Central memory CD4-positive, alpha-beta T cell (primary cell): ENCODE measurements at places on chromosomes 5 and 9.

DNA sequence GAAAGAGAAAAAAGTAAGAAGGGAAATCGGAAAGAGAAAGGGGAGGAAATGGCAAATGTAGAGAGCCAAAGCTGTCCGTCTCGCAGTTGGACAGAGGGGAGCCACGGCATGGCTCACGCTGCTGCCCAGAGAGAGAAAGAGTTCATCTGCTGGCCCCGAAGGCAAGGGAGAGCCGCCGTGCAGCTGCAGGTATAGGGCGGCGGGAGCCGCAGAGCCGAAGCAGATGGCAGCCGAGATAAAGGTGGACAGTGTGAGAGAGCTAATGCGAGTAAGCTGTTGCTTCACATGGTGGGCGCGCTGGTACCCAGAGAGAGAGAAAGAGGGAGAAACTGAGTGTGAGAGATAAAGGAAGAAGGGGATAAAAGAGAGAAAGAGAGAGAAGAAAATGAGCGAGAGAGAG, 188.4 kb upstream of the PPP1R26 start:
- DNase-seq: no peak

DNA sequence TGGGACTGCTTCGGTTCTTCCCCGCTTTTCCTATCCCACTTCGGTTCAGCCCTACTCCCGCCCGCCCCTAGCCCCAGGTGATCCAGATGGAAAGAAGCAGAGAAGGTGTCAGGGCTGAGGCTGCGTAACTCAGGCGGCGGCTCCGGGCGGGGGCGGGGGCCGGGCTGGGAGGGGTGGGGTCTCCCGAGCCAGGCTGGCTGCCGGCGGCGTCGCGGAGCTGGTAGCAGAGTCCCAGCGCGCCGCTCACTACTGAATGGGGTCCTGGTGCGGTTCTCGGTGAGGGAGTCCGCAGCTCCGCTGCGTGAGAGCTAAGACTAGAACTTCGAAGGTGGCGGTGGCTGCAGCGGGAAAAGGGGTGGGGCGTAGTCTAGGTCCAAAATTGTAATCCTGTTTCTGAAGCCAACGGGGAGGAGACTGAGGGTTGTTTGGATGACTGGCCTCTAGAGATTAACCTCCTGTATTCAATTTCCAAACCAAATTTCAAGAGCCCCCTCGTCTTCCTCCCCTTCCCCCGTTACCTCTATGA, 1.4 kb downstream of the PRR16 start:
- DNase-seq: no peak

- DNase-seq: no peak
These were observed 197.1 kb downstream of the NSG2 start for GRCh38 chr5:174242573-174242972.

DNA sequence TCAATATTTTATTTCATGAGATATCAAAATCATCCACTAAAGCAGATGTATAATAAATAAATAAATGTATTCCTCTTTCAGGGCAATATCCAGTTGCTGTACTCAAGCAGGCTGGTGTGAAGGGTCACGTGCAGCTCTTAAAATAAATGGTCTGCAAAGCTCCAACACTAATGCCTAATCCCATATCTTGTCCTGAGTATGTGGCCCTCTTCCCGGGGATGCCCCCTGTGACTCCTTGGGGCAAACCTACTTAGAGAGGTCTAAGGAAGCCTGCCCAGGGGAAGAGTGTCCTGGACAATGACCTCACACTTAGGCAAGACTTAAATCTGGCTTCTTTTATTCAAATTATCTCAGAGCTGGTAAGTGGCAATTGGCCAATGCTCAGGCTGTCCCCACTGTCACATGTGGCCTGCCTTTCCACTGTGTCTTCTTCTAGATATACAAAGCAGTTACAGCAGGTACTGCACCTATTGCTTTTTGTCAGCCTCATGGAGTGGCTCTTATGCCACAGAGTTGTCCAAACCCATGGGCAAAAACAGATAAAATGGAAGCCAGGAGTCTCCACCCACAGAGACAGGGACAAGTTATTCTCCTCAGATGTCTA, 55.3 kb downstream of the SEMA5A start:
- no peak for DNase-seq

GRCh38 chr9:90945336-90945735, 143.7 kb downstream of the SYK start:
- no peak for DNase-seq

DNA sequence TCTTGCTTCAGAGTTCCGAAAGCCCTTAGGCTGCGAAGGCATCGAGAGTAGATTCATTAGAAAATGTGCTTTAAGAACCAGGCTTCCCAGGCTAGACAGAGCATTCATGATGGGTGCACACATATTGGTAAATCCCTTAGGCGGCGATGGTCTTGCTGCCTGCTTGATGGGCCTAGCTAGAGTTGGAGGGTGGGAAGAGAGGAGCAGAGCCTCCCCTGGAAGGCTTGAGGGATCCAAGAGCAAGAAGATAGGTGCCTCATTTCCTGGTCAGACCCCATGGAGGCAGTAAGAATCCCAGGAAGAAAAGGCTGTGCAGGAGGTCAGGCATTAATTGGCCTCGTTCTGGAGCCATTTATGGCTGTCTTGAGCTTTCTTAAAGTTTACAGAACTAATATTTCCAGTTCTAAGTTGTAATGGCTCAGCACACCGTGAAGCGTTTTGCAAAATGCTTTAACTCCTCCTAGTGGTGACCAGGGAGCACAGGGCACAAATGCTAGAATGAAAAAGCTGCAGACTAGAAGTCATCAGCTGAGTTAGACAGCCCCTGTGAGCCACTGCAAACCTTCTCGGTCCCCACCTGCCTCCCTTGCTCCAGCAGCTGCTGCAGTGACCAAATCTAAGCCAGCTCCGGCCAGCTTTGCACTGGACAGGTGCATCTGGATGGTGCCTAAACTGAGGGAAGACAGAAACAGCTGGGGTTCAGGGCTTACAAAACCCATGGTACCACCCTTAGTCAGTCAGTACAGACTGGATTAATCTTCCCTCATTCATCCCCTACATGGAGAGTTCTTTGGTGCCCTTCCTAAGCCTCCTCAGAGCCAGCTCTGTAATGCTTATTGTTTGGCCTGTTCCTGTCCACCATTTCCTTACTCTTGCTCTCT, 14.7 kb downstream of the SLC45A2 start:
- DNase-seq: no peak

DNA sequence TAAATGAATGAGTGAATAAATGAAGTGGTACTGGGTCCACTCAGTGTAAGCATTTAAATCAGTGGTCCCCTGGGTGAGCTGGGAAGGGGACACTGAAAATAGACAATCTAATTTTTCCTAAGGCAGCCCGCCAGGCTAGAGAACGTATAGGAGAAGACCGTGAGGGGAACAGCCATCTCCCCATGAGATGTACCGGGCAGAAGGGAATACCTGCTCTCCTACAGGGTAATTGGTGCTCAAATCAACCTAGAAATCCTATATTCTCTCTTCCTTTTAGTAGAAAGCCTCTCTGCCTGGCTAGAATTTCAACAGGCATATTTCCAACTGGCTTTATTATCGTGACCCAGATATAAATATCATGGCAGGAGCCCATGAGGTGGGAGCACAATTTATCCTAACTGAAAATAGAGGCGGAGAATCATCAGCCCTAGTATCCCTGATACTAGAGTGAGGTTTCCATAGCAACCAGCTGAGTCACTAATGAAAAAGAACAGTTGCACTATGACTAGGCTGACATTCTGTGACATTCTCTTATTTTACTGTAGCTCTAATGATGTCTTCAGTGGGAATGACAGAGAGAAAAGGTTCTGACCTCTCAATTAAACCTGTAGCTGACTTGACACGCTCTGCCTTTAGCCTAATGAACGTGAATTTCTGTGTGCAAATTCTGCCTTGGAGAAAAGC, 96.5 kb upstream of the CAST start:
- DNase-seq: no peak

- no peak for DNase-seq
These were observed 14.7 kb upstream of the NINJ1 start for GRCh38 chr9:93148721-93149120.

DNA sequence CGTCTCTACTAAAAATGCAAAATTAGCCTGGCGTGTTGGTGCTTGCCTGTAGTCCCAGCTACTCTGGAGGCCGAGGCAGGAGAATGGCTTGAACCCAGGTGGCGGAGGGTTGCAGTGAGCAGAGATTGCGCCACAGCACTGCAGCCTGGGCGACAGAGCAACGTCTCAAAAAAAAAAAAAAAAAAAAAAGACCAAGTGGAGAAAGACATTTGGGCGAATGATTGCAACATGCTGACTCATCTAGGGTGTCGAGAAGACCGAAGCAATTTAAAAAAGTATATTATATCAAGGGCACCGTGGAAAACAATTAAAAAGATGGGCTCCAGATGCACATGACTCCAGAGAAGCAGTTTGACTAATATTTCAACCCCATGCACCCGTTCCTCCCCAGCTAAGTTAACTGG, 9.2 kb downstream of the KLF4 start:
- no peak for DNase-seq

- DNase-seq: no peak
These were observed 146.6 kb downstream of the KDM4C start for GRCh38 chr9:6904371-6904770.

- no peak for DNase-seq
These were observed 36.1 kb upstream of the KIF4B start for GRCh38 chr5:154977409-154977808.

DNA sequence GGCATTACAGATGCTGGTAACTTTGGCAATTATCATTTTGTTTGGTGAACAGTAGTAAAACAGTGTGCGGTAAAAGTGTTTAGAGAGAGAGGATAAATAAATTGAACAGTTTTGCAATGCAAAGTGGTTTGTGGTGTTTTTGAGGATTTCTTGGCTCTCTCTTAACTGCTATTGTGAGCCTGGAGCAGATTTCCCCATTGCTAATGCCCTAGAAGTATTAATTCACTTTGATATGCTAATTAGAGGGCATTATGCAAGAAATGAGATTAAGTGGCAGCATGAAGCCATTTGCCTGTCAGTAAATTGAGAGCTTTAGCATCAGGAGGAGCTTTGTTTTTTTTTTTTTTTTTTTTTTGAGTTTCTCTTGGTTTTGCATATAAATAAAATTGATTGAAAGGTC, 8.2 kb downstream of the PBX3 start:
- no peak for DNase-seq

- no peak for DNase-seq
These were observed 383.9 kb downstream of the SH3GL2 start for GRCh38 chr9:17962747-17963146.

DNA sequence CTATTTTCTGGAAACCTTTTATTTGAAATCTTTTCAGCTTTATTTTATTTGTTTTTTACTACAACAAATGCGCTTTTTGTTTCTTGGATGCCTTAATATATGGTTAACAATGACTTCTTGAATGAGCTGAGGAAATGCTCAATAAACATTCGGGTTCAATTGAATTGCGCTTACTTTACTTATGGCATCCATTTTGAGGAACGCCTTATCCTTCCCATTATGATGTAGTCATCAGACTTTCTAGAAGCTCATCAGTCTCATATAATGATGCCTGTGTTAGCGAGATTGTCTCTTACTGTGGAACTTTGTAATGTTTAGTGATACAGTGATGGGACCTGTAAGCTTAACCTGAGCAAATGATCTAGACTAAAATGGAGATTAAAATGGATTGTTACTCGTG, 916 bp downstream of the SHLD3 start:
- no peak for DNase-seq

DNA sequence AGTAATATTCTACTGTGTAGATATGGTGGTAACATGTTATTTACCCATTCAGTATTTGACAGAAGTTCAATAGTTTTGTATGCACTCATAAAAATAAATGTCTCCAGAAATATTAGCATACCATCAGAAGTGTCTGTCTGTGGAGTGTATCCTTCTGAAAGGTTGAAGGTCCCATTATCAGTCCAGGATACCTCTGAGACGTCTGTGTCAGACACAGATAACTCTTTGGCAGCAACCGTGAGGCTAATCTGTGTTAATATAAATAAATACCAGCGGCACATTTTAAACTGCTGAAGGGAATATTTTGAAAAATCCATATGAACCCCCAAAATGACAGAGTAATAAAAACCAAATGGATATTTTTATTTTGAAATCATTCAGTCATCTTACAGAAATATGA, 11.9 kb upstream of the ZNF622 start:
- no peak for DNase-seq

- DNase-seq: no peak
These were observed 254.0 kb downstream of the ADAMTSL1 start for GRCh38 chr9:18727904-18728303.

GRCh38 chr5:1479581-1480188, 34.4 kb upstream of the SLC6A3 start:
- peak; percentile 18 for DNase-seq

DNA sequence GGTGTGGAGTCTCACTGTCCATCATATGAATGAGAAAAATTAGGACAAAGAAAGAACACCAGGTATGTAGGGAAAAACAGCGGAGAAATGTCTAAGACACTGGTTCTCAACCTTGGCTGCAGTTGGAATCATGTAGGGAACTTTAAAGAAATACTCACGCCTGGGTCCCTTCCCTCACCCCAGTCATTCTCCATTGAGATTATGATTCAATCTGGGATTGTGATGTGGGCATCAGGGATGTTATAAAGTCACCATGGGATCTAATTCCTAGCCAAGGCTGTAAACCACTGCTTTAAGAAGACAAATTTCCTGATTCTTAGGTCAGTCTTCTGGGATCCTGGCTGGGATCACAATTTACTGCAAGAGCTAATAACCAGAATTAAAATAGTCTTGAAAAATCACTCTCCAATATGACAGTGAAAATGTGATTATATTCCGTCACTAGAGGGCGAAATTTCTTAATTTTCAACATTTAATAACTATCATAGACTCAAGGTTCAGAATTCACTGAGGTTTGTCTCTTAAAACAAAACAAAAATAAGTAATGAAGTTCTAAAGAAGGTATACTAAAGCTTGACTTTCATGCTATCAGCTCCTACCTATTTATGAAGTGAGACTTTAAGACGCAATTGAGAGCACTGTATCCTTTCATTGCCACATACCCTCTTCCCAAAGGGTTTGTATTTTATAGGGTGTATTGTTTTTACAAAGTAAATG, 60.5 kb downstream of the GLDC start:
- peak; percentile 2 for DNase-seq

DNA sequence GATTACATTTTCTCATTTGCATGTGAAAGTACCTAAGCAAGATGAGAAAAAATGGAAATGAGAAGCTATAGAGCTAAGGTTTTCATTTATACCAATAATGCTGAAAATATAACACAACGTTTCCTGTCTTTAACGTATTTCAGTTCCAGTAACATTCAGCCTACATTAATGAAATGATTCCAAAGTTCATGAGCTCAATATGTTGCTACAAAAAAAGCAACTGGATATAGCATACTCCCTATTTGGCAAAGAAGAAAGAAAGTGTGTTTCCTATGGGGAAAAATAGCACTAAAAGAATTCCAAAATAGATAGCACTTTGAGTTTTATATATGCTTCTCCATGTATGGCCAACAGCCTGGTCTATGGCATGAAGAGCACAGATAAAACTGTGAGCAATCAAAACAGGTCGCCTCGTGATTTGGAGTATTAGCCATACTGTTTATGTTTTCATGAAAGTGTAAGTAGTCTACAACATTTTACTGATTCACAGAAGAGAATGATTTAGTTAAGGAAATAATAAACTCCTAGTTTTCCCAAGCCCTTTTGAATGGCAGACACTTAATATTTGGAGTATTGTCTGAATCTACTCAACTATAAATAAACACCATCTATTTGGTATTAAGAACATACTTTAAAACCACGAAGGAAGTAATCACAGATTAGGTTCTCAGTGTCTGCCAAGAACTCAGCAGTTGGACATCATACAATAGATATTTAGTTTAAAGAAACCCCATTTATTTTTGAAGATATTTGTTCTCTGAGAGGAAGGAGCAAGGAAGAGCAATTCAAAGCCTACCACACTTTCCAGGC, 258.7 kb upstream of the RASA1 start:
- no peak for DNase-seq

- DNase-seq: no peak
These were observed 58.0 kb downstream of the GDA start for GRCh38 chr9:72207278-72207677.
